Esophagus squamous epithelium (tissue), 5 donors: ENCODE measurements at places on chromosomes 2 and 18.

- DNase-seq, result no peak
Observed at GRCh38 chr18:51666763-51667191, 469.3 kb upstream of the MEX3C start.

- DNase-seq, result no peak
Observed at GRCh38 chr2:43280994-43281393, 54.6 kb upstream of the ZFP36L2 start.

DNA sequence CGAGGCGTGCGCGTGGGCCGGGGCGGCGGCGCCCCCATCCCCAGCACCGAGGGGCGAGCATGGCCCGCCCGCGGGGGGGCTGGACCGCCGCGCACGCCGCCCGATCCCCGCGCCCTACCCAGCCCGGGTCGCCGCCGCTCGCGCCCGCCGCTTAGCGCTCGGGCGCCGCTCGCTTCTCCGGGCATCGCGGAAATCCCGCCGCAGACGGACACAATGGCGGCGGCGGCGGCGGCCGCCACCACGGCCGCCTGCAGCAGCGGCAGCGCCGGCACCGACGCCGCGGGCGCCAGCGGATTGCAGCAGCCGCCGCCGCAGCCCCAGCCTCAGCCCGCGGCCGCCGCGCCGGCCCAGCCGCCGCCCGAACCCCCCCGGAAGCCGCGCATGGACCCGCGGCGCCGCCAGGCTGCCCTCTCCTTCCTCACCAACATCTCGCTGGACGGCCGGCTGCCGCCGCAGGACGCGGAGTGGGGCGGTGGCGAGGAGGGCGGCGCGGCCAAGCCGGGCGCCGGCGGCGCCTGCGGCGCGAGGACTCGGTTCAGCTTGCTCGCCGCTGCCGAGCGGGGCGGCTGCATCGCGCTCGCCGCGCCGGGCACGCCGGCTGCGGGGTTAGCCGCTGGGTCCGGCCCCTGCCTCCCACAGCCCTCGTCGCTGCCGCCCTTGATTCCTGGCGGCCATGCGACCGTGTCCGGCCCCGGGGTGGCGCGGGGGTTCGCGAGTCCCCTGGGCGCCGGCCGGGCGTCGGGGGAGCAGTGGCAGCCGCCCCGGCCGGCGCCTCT, 453 bp downstream of the CABLES1 start:
- DNase-seq, result no peak

- no peak for DNase-seq
Observed at GRCh38 chr2:64442277-64442676, 11.7 kb upstream of the LGALSL start.
